Central memory CD8-positive, alpha-beta T cell (primary cell): ENCODE measurements at places on chromosomes 3 and 15.

GRCh38 chr3:89522155-89522554 is 414.7 kb downstream of the EPHA3 start:
- no peaks in the 10 kb centered on the region for H3K36me3 ChIP-seq
- H3K4me3 ChIP-seq = no peak overlapping the region
- H3K27me3 ChIP-seq = no peaks in the 10 kb centered on the region
- H3K27ac ChIP-seq = no peak overlapping the region
- no peaks in the 10 kb centered on the region for H3K4me1 ChIP-seq
- DNase-seq = no peak

DNA sequence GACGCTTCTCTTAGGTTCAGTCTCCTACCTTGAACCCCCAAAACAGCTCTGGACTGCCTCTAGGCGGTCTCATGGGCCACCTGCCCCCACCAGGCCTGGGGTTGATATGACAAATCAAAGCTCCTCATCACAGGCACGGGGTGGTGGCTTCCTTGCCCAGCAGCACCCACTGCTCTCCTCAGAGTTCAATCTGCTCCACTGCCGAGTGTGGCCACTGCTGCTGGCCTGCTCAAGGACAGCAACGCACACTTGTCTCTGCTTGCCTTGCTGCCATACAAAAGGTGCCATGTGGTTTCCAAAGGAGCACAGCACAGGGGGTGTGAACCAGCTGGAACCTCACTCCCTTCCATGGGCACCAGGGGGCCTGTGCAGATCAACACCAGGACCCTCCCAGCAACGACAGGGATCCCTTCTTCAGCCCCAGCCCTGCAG is 10.2 kb downstream of the KBTBD13 start:
- H3K27ac ChIP-seq = no peak overlapping the region
- no peaks in the 10 kb centered on the region for H3K36me3 ChIP-seq
- DNase-seq = no peak
- no peak overlapping the region for H3K4me3 ChIP-seq
- H3K27me3 ChIP-seq = peaks cover 32% of the 10 kb centered on the region
- H3K4me1 ChIP-seq = peaks cover 10% of the 10 kb centered on the region

GRCh38 chr3:134619301-134619615 is 31.6 kb downstream of the KY start:
- DNase-seq = no peak
- no peak overlapping the region for H3K4me3 ChIP-seq
- no peaks in the 10 kb centered on the region for H3K27me3 ChIP-seq

DNA sequence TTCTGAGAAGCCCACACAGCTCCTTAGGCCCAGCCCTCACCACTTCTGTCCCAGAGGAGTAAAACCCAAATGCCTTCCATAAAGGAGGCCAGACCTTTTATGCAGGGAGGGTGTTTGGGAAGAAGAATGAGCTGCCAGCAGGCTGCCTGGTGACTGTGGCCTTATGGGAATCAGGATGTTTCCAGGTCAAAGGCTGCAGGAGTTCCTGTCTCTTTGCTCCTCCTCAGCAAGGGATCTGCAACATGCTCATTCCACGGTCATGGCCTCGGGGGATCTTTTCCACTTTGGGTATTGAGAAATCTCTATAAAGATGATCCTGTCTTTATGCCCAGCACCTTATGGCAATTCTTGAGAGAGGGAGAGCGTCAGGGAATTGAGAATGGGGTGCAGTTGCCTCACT is 25.2 kb upstream of the MAGEF1 start:
- H3K4me1 ChIP-seq = no peaks in the 10 kb centered on the region
- no peaks in the 10 kb centered on the region for H3K36me3 ChIP-seq
- DNase-seq = no peak
- no peak overlapping the region for H3K4me3 ChIP-seq
- H3K27ac ChIP-seq = no peak overlapping the region

DNA sequence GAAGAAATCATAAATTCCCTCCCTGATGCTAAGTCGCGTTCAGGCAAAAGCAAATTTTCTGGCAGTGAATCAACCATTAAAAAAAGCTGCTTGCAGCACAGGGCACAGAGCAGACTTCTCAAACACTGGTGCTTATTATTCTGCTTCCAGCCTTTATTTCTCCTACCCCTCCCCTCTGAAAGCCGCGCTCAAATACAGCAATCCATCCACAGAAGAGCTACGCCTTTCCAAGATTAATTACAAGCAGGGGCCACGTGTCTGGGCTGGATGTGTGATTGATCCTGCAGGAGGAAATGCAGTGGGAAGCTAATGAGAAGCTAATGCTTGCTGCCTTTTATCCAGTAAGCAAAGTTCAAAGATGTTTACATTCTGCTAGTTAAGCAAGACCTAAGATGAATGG is 134.9 kb upstream of the TOPAZ1 start:
- H3K27me3 ChIP-seq = peaks cover 9% of the 10 kb centered on the region
- H3K4me3 ChIP-seq = no peak overlapping the region
- no peak for DNase-seq
- no peak overlapping the region for H3K27ac ChIP-seq
- H3K36me3 ChIP-seq = no peaks in the 10 kb centered on the region

DNA sequence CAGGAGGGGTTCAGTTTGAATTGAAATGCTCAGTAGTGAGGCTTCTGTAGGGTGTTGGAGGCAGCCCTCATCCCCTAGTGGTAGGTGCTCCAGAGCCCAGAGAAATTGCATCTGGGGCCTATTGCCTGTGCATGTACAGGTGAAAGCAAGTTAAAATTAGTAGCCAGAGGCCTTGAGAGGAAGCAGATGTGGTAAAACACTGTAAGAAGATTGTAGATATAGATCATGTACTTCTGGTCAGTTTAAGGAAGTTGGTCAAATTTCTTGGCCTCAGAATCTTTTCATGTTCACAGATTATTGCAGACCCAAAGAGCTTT is 34.6 kb downstream of the IGSF10 start:
- no peak overlapping the region for H3K4me3 ChIP-seq
- H3K27me3 ChIP-seq = peaks cover 25% of the 10 kb centered on the region
- no peak overlapping the region for H3K27ac ChIP-seq
- DNase-seq = no peak
- H3K4me1 ChIP-seq = no peaks in the 10 kb centered on the region

DNA sequence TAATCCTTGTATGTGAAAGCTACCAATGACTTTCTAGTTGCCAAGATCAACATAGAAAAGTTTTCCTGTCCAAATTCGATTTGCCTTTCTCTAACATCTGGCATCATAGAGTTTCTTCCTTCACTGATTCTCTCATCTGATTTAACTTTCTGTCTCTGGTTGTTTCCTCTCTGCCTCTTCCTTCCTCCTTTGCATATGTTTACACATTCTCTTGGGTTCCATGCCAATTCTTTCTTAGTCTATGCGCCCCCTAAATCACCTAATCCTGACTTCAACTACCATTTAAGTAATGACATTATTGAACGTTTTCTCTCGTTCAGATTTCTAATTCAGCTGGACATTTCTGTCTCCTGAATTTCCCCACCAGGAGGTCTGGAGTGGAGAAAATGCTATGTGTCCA is 561.9 kb upstream of the TGFBR2 start:
- no peak overlapping the region for H3K27ac ChIP-seq
- H3K36me3 ChIP-seq = no peaks in the 10 kb centered on the region
- peaks cover 53% of the 10 kb centered on the region for H3K27me3 ChIP-seq
- no peak overlapping the region for H3K4me3 ChIP-seq
- no peak for DNase-seq
- H3K4me1 ChIP-seq = no peaks in the 10 kb centered on the region

DNA sequence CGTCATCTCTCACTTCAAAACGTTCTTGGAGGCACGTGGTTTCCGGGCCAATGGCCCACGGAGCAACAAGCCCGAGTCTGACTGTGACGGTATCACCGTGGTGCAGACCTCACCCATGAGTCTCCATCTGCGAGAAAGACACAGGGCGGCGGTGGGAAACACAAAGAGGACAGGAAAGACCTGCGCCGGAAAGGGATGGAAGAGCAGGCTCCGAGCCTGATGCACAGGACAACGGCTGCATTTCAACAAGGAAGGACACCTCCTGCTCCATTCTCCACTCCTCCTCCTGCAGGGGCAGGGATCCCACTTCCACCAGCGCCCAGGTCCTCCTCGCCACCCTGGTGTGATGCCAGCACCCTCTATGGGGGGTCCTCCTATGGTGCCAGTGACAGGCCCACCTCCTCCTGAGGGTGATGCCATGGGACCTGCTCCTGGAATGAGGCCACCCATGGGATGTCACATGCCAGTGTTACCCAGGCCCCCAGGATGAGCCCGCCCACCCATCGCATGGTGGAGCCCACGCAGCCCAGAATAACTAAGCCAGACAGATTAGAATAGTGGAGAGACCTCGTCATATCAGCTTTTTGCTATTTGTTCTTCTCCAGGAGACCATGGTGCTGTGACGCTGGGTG is 73.0 kb upstream of the PCSK6 start:
- no peak for DNase-seq
- H3K27ac ChIP-seq = no peak overlapping the region
- H3K4me1 ChIP-seq = no peaks in the 10 kb centered on the region
- H3K4me3 ChIP-seq = no peak overlapping the region
- no peaks in the 10 kb centered on the region for H3K36me3 ChIP-seq

DNA sequence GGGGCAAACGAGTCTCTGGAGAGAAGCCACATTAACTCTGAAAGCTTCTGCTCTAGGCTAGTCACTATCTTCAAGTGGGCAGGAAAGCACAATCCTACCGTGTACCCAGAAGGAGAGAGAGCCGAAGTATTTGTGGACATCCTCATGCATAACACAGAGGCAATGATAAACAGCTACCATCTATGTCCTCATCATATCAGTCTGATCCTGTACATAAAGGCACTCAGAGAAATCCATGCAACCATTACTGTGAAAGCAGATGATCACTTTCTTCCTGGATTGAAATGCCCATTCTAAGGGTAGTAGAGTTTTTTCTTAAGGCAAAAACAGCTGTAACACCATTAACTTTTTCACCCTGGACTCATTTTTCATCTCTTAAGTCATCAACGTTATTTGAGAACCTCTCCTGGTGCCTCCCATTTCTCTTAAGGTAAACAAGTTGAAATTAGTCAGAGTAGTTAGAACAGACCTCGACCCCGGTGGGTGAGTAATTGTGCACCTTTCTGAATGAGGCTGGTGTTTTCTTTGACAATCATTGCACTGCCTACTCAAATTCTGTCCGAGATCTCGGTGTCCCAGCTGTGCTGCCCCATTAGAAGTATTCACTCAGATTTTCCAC is 327.4 kb downstream of the SHQ1 start:
- H3K36me3 ChIP-seq = no peaks in the 10 kb centered on the region
- H3K4me3 ChIP-seq = no peak overlapping the region
- no peak overlapping the region for H3K27ac ChIP-seq
- no peak for DNase-seq
- H3K27me3 ChIP-seq = peaks cover 16% of the 10 kb centered on the region
- H3K4me1 ChIP-seq = no peaks in the 10 kb centered on the region

DNA sequence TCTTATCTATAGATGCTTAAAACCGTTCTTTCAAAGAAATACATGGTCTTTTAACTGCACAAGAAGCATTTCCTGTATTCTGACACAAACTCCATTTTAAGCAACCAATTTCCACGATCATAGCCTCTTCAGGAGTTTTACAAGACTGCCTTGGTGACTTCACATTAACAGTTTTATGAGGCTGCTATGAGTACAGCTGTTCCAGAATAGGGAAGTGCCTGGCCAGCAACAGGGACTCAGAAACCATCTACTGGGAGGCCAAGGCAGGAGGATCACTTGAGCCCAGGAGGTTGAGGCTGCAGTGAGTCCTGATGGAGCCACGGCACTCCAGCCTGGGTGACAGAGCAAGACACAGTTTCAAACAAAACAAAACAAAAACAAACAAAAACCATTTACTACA is 78.4 kb downstream of the B3GNT5 start:
- peaks cover 14% of the 10 kb centered on the region for H3K4me1 ChIP-seq
- no peaks in the 10 kb centered on the region for H3K27me3 ChIP-seq
- H3K27ac ChIP-seq = no peak overlapping the region
- no peak for DNase-seq
- H3K36me3 ChIP-seq = no peaks in the 10 kb centered on the region
- H3K4me3 ChIP-seq = no peak overlapping the region

GRCh38 chr15:63474810-63475316 is 29.5 kb upstream of the USP3 start:
- peaks cover 3% of the 10 kb centered on the region for H3K36me3 ChIP-seq
- DNase-seq = no peak
- peaks cover 18% of the 10 kb centered on the region for H3K4me1 ChIP-seq

- H3K27ac ChIP-seq = peak overlapping the region; percentile 50
- H3K4me3 ChIP-seq = peak overlapping the region; percentile 41
- H3K4me1 ChIP-seq = peaks cover 89% of the 10 kb centered on the region
Observed at GRCh38 chr3:46296826-46297225, 54.6 kb downstream of the CCR3 start.

GRCh38 chr3:78926523-78926922 is 841.3 kb downstream of the ROBO1 start:
- H3K4me3 ChIP-seq = no peak overlapping the region
- H3K4me1 ChIP-seq = no peaks in the 10 kb centered on the region
- no peaks in the 10 kb centered on the region for H3K27me3 ChIP-seq
- no peak overlapping the region for H3K27ac ChIP-seq

DNA sequence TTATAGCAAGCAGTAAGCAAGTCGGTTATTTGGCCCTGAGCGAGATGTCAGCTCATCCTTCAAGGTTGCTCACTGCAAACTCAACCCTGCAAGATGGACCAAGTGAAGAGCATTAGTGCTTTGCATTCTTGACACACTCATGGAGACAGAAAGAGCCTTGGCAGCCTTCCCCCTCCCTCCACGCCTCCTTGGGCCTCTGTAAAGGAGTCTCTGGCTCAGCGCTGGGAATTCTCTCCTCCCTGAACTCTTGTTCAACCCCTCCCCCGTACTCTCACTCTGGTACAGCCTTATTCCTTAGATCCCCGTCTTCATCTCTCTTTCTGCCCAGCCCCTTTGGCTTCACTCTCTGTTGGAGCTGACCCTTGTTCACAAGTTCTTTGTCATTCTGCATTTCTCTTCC is 2.2 kb upstream of the CX3CR1 start:
- H3K27me3 ChIP-seq = no peaks in the 10 kb centered on the region
- H3K4me3 ChIP-seq = peak overlapping the region; percentile 95
- H3K4me1 ChIP-seq = peaks cover 66% of the 10 kb centered on the region
- H3K27ac ChIP-seq = peak overlapping the region; percentile 92

- peaks cover 96% of the 10 kb centered on the region for H3K4me1 ChIP-seq
- H3K27ac ChIP-seq = peak overlapping the region; percentile 58
Observed at GRCh38 chr3:185929192-185930151, 8.3 kb downstream of the TRA2B start.

GRCh38 chr15:41483115-41483514 is 10.6 kb upstream of the ITPKA start:
- no peak for DNase-seq
- H3K27me3 ChIP-seq = no peaks in the 10 kb centered on the region
- peak overlapping the region; percentile 65 for H3K4me3 ChIP-seq
- peak overlapping the region; percentile 65 for H3K27ac ChIP-seq

- peaks cover 3% of the 10 kb centered on the region for H3K4me1 ChIP-seq
- DNase-seq = no peak
Observed at GRCh38 chr3:100041328-100041749, 73.0 kb downstream of the FILIP1L start.

- no peaks in the 10 kb centered on the region for H3K36me3 ChIP-seq
- peaks cover 52% of the 10 kb centered on the region for H3K27me3 ChIP-seq
- H3K4me1 ChIP-seq = no peaks in the 10 kb centered on the region
- H3K4me3 ChIP-seq = no peak overlapping the region
- H3K27ac ChIP-seq = no peak overlapping the region
Observed at GRCh38 chr3:134432236-134432635, 53.5 kb downstream of the ANAPC13 start.
